ENCODE measurements at places on chromosomes 1 and 21.

DNA sequence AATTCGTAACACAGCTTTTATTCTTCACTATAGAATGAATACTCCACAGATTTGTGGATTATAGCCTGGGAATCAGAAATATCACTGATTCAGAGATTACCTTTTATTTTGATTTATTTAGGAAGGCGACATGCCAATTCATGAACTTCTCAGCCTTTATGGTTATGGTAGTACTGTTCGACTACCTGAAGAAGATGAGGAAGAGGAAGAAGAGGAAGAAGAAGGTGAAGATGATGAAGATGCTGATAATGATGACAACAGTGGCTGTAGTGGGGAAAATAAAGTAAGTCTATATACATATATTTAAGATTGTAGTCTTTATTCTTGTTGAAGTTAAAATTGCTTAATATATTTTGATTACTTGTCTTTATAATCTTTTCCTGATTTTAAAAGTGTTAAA lies 33.1 kb downstream of the MIER1 start:
- DNase-seq = no peak

- no peak for DNase-seq
These were observed 602.3 kb downstream of the NUF2 start for GRCh38 chr1:163924041-163924440.

DNA sequence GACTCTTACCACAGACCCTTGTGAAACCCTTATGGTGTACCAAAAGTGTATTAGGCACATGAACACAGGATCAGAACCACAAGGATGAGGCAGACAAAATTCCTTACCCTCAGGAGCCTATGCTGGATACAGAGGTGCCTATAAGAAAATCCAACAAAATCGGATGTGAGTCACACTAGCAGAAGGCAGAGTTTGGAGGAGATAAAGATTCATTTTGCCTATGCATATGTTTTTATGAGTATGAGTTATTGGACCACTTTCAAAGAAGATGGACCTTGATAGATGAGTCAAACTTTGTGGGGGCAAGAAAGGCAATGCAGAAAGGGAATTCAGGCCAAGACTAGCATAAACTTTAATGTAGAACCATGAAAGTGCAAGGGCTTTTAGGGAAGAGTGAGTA lies 17.0 kb downstream of the CAMK1G start:
- DNase-seq = peak; percentile 46

DNA sequence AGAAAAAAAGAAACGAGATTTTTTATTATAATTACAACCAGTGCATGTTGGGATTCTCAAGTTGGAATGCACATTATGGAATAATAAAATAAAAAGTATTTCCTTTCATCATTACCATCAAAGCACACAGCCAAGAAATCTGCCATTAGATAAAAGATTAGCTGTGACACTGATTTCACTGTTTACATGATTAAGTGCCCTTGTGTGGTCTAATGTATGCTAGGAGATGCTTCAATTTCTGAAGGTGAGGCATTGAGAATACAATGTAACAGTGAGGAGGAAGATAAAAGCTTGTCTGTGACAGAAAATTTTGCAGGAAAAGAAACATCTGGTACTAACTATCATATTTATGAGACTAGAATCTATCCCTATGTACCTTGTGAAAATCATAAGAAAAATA lies 409.7 kb upstream of the PRMT6 start:
- DNase-seq = no peak

- DNase-seq = no peak
These were observed 34.2 kb upstream of the ATP5PO start for GRCh38 chr21:33949516-33950430.

DNA sequence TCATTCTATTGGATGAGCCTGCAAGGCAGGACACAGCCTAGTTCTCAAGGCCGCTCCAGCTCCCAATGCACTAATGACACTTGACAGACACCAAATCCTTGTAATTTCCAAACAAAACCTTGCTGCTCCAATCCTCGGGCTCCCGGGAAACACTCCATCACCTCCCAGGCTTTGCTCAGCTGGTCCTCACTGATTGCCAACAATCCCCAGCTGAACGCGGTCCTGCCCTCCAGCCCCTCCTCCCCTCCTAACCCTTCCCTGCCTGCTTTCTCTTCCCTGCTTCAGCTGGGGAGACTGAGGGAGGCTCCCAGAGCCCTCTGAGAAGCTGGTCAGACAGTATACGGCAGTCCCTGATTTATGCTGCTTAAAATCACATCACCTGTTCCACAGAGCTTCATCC lies 114.4 kb upstream of the TNR start:
- DNase-seq = no peak

- no peak for DNase-seq
These were observed 5.1 kb upstream of the DCAF8 start for GRCh38 chr1:160267284-160267991.

- DNase-seq = no peak
These were observed 1.9 kb upstream of the OLFML2B start for GRCh38 chr1:162025541-162025940.

DNA sequence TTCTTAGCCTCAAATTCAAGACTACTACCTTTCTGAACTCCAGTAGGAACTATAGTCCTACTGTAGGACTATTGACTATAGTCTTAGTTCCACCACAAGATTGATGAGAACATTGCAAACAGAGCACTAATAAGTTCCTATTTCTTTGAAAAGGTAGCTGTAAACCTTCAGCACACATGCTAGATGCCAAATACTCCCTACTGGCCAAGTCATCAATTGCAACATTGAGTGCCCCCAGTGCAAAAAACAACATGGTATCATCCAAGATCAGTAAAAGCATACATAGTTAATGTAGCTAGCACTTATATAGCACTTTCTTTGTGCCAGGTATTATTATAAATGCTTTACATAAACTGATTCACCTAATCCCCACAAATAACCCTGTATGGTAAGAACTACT lies 99.8 kb downstream of the MRPL39 start:
- no peak for DNase-seq
